ENCODE measurements at places on chromosomes 2 and 18. TPM values are rescaled to one million over a fixed set of nuclear protein-coding genes. Genes with fewer than 3 reads are reported as not detected.

MAPK4 gene
- total RNA-seq = not detected

ALPP gene
- total RNA-seq = not detected

TLX2 gene
- total RNA-seq = 0.63 TPM

WIPF1 gene
- 459 TPM for total RNA-seq

ALPG gene
- total RNA-seq = not detected

DTNA gene
- not detected for total RNA-seq

TGFA gene
- not detected for total RNA-seq

C2orf78 gene
- total RNA-seq = not detected

CNTNAP5 gene
- total RNA-seq = not detected

EGR4 gene
- total RNA-seq = not detected

LRRTM4 gene
- total RNA-seq = not detected

HES6 gene
- total RNA-seq = 5.7 TPM

RESP18 gene
- total RNA-seq = not detected
